ENCODE measurements at places on chromosomes 1 and 21.
A peak's percentile ranks its signal among the peaks of the same experiment; 100 is the strongest.

GRCh38 chr1:173503391-173503790, 26.3 kb downstream of the PRDX6 start:
- no peak for DNase-seq

DNA sequence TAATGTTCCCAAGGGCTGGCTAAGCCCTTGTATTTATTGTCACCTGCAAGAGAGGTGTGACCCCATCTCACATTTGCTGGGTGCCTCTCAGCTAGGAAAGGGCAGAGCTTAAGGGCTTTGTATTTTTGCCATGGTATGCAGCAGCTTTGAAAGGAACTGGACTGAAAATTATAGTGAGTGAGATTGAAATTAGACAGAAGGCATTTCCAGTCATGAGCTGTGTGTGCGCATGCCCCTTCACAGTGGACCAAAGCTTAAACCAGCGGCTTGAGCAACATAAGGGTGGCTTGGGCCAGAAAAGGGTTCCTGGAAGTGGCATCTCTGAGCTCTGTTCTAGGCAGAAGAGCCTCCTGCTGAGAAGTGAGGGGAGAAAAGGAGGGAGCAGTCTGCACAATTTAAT, 19.8 kb downstream of the MYOG start:
- no peak for DNase-seq

GRCh38 chr1:174799136-174799479, 200.6 kb upstream of the CACYBP start:
- no peak for DNase-seq

- peak; percentile 62 for DNase-seq
Observed at GRCh38 chr21:45019076-45019886, 55.1 kb upstream of the ADARB1 start.

GRCh38 chr1:13829152-13829769, 129.3 kb downstream of the PRDM2 start:
- peak; percentile 64 for DNase-seq

GRCh38 chr1:109977657-109978378, 6.7 kb upstream of the AHCYL1 start:
- no peak for DNase-seq

DNA sequence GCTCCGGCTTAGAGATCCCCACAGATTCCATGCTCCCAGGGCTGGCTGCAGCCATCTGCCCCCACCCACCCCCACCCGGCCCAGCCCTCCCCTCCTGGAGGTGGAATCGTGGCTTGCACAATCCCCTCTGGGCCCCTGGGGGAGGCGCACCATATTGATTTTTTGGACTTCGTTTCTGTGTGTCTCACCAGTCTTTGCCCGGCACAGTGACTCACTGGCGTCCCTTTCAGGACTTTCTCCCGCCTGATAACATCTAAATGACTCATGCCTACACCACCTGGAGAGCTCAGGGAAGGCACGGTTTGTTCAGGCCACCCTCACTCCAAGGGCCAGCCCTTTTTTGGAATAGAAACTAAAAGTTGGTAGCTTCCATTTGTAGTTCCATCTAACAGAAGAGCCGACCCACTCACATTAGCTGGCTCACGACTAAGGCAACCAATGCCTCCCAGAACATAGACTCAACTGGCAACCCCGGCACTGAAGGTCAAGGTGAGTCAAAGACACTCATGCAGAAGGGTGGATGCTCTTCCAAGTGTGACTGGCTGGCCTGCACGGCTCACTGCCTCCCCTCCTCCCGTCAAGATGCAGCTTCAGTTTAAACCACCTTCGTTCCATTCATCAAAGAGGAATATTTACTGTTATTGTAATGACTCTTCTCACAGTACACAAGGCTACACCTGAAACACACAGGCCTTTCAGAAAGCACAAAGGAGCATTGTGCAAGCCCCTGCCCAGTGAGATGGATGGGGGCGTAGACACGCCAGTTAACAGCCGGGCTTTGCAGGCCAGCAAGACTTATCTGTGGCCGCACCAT, 18.1 kb upstream of the ETS2 start:
- DNase-seq: no peak

DNA sequence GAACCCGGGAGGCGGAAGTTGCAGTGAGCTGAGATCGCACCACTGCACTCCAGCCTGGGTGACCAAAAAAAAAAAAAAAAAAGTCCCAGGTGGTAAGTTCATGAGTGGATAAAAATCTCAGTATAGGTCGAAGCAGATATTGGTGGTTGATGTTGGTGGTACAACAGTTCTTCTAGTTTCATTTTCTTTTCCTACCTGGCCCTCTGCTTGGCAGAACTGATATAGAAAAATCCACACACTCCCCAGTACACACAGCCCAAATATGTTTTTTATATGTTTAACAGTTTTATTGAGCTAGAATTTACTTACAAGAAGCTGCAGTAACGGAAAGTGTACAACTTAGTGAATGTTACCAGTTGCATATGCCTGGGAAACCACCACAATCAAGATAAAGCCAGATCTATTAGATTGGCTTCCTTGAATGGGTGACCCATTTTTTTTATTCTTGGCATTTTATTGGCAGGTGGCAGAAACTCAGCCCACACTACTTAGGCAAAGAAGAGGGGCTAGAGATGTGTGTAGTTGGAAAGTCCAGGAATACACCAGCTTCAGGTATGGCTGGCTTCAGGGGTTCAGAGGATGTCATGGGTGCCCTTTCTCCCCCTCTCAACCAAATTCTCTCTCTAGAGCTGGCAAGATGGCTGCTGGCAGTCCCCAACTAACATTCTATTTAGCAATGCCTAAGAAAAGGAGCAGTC, 118.3 kb upstream of the SLC25A33 start:
- DNase-seq: no peak

DNA sequence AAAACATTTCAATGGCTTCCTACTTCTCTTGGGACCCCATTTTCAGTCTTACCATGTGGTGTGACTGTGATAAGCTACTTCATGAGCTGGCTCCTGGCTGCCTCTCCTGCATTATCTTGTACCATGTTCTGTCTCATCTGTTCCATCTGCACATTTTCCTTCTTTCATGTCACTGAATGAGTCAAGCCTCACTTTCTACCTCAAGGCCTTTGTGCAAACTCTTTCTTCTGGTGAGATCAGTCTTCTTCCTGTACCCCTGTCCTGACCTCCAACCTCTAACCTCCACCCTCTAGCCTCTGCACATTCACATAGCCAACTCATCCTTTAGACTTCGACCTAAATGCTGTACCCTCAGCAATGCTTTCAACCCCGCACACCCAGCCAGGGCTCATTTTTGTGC, 9.6 kb upstream of the FAM78B start:
- DNase-seq: no peak

GRCh38 chr1:20417581-20417980, 68.4 kb downstream of the CAMK2N1 start:
- DNase-seq: no peak

DNA sequence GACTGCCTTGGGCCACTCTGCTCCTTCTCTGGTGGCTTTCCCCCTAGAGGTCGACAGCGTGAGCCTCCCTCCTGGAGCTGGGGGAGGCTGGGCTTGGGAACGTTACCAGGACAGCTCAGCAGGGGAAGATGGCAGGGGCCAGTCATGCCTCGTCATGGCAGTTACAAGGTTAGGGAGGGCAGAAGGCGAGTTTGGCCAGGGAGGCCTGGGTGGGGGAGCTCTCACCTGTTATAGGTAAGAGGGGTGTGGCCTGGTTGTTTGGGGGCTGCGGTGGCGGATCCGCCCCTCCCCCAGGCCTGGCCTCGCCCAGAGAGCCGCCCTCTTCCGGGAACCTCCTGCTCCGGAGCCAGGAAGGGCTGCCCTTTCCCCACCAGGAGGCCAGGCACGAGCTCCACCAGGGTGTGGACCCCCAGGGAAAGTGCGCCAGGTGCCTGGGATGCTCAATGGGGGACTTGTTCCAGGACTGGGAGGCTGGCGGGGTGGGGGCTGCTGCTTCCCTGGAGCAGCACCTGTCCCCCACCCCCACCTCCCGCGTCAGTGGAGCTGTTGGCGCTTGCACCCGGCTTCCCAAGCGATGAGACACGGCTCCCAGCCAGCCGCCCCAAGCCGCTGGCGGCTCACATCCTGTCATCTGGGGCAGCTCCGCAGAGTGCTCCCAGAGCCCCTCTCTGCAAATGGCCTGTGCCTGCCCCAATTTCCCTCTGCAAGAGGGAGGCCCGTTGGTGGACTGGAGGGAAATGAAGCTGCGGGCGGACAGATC, 23.6 kb upstream of the PKP1 start:
- DNase-seq: no peak

DNA sequence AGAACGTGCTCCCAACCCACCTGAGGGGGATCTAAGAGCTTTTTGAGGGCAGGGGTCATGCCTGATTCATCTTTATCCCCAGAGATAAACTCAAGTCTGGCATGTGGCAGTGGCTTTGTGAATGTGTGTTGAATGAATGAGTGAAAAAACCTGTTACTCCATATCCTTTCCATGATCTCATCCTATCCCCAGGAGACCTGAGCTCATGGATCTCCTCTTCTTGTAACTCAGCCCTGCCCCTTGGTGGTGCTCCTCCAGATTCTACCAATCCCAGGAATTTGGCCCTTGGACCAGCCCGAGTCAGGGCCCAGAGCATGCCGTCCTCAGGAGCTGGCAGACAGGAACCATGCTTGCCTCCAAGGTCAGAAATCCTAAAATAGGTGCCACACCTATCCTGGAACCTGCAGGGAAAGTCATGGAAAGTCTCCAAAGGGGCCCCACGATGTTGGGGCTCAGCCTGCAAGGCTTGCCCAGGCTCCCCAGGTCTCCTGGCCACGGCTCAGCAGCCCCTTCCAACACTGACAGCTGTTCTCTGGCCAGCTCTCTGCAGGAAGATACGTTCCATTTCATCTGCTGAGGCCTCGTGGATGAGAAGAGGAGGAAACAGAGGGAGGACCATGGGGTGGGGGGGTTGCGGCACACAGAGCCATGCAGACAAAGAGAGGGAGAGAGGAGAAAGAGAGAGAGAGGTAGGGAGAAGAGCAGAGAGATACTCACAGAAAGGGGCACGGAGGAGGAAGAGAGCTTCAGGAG, 214.6 kb downstream of the TRABD2B start:
- no peak for DNase-seq

DNA sequence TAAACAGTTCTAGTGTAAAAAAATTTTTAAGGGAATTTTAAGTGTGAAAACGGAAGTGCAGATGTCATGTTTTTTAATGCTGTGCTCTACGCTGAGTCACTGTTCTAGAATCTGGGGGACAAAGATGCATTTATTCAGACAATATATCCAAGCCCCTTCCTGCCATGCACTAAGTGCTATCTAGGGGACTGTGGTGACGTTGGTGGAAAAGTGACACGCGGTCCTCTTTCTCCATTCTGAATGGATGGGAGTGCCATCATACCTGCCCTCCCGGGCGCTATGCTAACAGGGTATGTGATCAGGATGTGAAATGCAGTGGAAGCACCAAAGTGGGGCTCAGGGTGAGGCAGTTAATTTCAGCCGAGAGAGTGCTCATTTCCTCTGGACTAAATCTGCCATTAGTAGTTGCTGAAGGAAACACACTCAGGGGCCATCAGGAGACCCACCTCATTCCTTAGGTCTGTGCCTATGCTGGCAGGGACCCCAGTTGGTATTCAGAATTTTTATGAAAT, 6.6 kb downstream of the C1orf226 start:
- DNase-seq: no peak

GRCh38 chr1:166905900-166906299, 29.8 kb upstream of the TADA1 start:
- DNase-seq: no peak

DNA sequence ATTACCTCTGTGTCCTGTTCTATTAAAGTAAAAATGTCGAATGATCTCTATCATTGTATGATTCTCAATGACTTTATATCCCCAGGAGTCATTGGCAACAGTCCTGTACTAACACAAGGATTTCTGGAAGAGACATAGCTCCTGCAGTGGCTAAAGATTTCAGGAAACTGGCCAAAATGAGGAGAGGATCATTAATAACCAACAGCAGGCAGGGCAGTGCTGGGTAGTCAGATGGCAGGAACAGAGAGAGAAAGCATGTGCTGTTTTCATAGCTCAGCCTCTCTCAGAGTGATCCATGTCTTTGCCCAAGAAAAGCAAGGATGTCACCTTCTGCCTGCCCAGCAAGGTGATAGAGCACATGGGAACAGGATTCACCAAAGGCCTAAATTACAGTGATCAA, 604.7 kb upstream of the PLXNA2 start:
- DNase-seq: no peak

- no peak for DNase-seq
Observed at GRCh38 chr1:181396171-181396670, 87.1 kb upstream of the CACNA1E start.

DNA sequence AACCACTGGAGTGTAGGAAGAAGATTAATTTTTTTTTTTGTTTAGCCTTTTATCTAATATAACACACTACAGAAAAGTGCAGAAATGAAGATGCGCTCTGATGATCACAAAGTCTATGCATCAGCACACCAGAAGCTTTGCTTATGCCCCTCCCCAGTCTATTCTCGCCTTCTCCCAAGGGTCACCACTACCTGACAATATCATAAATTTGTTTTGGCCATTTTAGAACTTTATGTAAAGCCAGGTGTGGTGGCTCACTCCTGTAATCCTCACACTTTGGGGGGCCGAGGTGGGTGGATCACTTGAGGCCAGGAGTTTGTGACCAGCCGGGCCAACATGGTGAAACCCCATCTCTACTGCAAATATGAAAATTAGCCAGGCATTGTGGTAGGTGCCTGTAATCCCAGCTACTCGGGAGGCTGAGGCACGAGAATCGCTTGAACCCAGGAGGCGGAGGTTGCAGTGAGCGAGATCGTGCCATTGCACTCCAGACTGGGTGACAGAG, 231.3 kb downstream of the FOXD2 start:
- DNase-seq: no peak

GRCh38 chr1:240611619-240612480, at the start of gene GREM2:
GREM2 (minus strand) TSS chr1:240612155; CDS start chr1:240493475, 118,680 bp downstream.
- peak; percentile 73 for DNase-seq

- DNase-seq: no peak
Observed at GRCh38 chr1:64550510-64550909, 80.6 kb downstream of the CACHD1 start.

- no peak for DNase-seq
Observed at GRCh38 chr1:113665071-113665470, 94.2 kb downstream of the PHTF1 start.

GRCh38 chr1:236489710-236490377, 33.9 kb upstream of the LGALS8 start:
- DNase-seq: no peak

DNA sequence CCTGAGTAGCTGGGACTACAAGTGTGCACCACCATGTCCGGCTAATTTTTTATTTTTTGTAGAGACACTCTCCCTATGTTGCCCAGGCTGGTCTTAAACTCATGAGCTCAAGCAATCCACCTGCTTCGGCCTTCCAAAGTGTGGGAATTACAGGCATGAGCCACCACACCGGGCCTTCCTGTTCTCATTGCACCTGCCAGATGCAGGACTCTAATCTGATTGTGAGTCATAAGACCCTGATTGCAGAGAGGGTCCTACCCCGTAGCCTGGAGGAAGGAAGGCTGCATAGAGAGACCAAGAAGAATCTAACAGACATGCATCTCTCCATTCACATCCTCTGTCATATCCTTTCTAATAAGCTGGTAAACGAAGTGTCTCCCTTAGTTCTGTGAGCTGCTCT, 19.5 kb upstream of the CGN start:
- no peak for DNase-seq

Data from upper lobe of right lung (tissue), 1 donor.